Putamen (tissue), 1 donor: ENCODE measurements at places on chromosomes 12 and 14.
A peak's percentile ranks its signal among the peaks of the same experiment; 100 is the strongest.

DNA sequence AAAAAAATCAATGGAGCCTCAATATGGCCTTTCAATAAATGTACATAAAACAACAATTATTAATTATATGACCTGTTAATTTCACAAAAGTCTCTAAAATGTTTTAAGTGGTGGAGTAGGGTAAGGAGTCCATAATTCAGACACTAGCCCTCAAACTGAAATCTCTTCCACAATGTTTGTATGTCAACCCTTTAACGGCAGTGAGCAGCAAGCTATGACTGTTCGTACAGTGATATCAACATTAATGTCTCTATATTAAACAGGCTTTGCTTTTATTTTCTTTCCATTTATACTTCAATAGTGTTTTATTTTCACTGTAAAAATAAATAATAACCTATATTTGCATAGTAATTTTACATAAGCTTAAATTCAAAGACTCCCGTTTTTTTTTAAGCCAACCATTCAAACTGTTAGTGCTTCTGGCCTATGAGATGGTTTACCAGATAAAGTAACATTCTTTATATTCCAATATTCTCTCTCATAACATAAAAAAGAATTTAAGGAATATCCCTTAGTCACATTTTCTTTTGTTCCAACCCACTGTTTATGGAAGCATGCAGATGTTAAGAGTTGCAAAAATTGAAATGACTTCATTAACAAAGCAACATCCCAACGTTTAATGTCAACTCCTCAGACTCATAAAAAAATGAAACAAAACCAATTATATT, 2.3 kb downstream of the CDK17 start:
- DNase-seq = peak; percentile 30

DNA sequence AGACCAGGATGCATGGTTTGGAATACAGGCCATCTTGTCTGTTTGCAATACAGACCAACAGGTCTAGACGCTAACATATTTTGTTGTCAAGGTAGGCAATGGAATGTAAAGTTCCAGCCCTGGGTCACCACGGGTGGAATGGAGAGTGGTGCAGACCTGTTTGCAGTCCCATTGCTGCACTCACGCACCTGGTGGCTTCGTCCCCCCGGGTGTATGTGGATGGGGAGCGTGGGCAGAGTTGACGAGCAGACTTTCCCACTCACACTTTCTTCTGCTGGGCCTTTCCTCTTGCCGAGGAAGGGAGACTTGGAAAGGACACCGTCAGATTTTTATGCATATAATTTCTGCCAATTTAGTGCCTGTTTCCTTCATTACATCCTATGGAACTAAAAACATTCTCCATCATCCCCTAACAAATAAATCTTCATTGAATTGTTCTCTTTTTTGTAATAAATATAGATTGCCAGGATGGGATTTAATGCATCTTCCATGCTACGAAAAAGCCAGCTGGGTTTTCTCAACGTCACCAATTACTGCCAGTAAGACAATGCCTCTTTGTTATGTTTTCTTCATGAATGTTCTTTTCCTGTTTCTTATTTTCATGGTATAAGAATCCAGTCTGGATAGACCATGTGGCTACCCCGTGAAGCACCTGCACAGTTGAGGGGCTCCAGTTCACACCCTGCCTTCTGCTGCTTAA, 15.2 kb downstream of the DCAF4 start:
- DNase-seq = no peak

DNA sequence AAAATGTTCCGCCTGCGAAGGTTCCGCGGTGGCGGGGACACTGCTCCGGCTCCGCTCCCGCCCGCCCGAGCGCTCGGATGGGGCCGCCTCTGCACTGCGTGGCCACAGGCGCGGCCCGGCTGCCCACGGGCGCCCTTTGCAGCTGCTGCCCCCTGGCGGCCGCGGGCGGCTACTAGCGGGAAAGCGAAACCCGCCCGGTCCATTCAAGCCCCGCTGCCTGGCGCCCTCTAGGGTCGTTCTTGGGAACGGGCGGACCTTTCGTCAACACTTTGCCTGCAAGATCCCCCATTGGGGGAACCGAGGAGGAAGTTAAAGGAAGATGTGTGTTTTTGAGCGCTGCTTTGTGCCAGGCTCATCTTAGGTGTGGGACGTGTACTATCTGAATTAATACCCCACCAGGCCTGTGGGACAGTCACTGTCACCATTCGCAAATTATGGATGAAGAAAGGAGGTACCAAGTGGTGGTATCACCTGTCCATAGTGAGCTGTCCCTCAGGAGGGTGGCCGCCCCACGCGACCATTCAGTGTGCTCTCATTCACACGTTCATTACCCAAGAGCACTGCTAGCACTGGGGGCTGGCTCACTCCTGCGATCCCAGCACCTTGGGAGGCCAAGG, 19.4 kb downstream of the GPR132 start:
- peak; percentile 44 for DNase-seq

DNA sequence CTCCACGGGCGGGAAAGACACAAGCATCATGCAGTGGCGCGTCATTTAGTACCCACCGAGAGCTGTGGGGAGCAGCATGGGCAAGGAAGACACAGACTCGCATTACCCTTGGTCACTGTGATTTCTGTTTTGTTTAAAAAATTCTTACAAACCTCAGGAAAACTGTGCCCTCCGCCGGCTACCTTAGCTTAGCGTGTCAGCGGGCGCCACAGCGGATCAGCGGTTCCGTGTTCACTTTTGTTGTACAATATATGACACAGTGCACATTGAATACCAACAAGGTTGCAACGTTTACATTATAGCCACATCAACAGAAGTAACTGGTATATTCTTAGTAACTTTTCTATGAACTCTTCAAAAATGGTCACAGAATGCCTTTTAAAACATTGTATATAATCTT, 125.2 kb upstream of the EVL start:
- DNase-seq = no peak
